Hematopoietic multipotent progenitor cell treated with erythropoietin and hydrocortisone succinate and interleukin-3 and kit ligand, for 6 days (in vitro differentiated cells): ENCODE measurements at places on chromosomes 12 and 14.

- DNase-seq: no peak
These were observed 23.1 kb downstream of the KCNK10 start for GRCh38 chr14:88299865-88300530.

DNA sequence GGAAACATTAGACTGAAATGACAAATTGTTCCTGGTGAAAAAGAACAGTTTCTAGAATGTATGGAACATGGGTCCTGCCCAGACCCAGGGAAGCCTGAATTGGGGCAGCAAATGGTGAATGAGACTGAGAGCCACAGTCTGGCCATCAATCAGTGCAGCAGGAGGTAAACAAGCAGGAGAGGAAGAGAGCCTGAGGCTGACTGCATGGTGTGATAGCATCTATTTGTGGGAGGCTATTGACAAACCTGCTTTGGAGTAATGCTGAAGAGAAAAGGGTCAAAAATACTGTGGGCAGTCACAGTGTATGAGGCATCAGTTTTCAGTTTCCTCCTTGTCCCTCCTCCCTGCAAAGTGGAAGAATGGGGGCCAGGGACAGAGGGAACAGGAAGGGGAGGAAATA is 136.8 kb downstream of the ANKS1B start:
- no peak for DNase-seq

DNA sequence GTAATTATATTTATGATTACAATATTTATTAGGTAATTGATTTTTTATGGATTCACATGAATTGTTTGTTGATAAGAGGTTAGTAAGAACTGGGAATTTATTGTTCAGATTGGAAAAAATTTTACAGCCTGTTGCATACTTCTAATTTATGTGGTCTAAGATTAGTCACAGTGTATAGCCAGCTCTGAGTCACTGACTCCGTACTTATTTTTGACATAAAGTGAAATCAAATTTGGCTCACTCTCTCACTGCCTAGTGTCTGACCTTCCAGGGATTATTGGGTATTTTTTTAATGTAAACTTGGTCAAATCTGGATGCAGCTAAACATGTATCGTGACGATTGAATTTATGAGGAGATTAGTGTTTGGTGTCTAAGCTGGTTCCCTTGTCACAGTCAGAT is 109.3 kb downstream of the PTPRQ start:
- DNase-seq: no peak

DNA sequence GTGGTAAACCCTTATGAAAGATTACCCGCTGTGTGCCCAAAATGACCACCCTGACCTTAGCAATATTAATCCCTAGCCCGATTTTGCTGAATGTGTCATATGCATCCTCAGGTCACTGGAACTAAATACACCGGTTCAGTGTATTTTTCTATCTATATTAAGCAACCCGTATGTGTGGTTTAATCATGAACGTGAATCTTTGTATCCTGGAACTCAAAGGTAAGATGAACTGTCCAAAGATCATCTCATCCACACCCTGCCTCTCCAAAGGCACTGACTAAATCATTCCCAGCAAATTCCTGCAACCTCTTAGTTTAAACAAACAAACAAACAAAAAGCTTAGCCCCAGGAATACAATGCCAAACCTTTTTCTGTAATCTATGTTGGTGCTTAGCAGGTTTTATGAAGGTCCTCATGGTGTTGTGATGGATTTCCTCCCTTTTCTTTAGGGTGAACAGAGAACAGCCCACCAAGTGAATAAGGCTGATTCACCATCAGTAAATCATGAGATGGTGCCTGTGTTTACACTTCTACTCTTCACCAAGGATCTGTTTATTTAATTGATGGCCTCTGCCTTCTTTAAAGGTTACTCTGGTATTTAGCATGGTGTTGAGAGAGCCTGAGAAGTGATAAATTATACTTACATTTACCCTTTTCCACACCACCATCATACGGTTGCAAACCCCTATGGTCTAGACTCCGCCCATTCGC is 298.6 kb downstream of the DPF3 start:
- DNase-seq: no peak

DNA sequence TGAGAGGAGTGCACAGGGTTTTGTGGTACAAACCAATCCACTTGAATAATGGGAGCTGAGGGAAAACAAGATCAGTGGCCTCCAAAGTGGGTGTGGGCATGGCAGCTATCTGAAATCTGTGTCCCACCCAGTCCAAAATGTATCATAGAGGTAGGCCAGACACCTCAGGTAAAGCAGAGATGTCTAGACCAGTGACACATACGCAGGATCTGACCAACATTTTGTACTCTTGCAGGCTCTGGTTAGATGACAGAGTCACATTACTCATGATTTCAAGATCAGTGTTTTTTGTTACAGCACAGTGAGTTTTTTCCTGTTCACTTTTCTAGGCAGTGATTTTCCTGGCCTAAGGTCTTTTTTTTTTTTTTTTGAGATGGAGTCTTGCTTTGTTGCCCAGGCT is 211.8 kb downstream of the PCNX1 start:
- DNase-seq: no peak

GRCh38 chr12:18472806-18473205 is 211.5 kb downstream of the PIK3C2G start:
- no peak for DNase-seq
